NCI-H748 treated with DMSO at 0.1 percent for 48 hours (cell line): ENCODE measurements at places on chromosomes 16 and 17.

DNA sequence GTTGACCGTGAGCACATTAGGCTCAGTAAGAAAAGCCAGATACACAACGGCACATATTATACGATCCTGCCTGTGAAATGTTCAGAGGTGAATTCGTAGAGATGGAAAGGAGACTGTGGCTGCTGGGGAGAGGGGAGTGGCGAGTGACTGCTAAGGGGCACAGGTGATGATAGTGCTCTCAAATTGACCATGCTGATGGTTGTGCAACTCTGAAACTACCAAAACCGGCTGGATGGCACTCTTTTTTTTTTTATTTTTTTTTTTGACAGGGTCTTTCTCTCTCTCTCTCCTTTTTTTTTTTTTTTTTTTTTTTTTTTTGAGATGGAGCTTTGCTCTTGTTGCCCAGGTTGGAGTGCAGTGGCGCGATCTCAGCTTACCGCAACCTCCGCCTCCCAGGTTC, 8.1 kb upstream of the SEC14L5 start:
- no peak for DNase-seq

DNA sequence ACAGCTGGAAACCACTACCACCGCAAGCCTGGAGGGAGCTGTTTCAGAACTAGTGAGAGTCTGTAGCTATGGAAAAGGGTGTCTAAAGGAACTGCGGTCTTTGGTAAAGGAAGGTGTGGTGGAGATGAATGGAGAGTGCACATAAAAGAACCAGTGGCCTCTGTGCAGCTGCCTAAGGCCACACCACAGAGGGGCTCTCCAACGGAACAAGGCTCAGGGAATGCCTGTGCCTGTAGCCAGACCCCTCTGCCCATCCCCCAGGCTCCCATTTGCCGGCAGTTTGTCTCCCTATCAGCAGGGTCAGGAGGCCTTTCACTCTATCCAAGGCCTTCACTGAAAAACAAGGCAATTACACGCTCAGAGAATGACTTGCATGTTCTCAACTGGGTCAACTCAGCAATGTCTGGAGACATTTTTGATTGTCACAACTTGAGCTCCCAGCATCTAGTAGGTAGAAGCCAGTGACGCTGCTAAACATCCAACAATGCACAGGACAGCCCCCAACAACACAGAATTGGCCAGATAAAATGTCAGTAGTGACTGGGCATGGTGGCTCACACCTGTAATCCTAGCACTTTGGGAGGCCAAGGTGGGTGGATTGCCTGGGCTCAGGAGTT, 3.3 kb upstream of the FDXR start:
- no peak for DNase-seq

DNA sequence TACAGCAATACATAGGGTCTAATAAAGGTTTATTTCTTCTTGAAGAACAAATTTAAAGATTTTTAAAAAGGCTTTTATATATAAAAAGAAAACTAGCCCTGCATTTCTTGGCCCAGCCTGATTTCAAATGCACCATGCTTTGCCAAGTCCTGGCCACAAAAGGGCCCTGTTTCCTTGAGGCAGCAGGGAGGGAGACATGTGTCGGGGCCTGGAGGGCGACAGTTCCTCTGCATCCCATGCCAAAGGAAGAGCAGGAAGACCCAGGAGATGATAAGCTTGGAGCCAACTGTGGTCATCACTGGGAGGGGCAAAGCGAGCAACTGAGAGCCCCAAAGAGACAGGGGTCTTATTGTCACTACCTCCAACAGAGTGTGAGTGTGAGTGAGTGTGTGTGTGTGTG, 571.5 kb upstream of the PSMD7 start:
- no peak for DNase-seq

DNA sequence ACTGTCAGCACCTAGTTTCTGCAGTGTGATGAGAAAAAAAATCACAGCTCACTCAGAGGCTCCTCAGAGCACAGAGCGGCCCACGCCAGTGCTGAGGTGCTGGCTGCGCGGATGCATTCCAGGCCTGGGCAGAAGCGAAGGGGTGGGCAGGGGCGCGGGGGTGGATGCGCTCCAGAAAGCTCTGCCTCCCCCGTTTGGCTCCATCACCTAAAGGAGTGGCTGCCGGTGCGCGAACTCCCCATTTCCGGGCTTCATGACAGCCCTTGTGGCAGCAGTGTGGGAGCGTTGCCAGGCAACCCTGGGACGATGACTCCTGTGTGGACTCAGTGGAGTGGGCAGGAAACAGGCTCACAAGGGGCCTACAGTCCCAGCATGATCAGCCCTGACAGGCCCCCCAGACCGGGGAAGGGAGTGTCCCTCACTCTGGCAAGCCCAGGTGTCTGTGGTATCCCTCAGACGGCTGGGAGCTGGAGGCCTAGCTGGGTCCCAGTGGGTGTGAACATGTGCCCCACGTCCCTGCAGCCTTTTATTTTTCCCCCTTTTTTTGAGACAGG, 32.8 kb upstream of the NUDT16L1 start:
- no peak for DNase-seq

DNA sequence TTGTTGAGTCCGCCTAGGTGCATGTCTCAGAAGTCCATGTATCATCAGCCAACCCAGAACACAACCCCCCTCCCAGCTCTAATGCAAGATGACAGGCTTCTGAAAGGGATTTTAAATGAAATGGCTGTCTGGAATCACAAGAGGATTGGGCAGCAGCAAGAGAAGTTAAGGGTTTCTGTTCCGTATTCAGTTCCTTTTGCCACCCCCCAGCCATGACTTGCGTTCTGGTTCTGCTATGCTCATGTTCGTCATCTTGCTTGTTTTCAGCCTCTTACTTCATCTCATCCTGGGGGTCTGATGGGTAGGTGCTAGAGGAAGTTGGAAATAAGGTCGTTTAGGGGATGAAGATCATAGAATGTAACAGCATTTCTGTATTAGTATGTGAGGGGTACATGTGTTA, 12.0 kb downstream of the MINK1 start:
- no peak for DNase-seq

GRCh38 chr16:4344983-4345835, 5.9 kb downstream of the PAM16 start:
- DNase-seq = peak; percentile 37

- no peak for DNase-seq
Measured at GRCh38 chr16:3065742-3066439, 451 bp downstream of the IL32 start.

DNA sequence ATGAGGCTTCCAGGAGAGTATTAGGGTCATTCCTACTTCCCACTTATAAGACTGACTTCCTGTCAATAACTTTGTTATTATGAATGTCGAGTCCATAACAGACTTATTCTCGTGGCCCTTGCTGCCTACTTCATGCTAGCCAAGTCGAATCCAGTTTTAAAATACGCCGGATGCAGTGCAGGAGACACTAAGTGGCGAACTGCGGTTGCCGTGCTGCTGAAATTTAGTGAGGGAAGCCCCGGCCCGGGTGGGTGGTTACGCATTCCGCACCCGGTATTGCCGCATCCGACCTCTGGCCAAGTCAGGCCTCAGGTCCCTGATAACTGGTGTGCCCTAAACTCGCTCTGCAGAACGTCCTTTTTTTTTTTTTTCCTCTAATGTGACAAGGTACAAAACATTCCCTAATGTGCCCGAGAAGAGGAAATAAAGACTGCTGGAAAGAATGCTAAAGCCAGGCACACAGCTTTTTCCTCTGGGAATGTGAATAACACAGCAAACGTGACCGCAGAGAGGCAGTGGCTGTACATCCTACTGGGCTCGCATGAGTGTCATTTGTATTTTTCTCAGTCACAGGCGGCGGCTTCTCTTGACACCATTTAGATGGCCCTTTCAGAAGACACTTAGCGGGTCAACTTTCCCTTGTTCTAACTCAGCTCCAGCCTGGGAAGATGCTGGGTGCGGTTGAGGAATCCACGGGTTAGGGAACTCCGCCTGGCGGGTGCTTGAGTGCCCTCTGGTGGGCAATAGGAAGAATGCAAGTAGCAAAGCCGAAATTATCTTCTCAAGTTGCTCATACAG, 7.1 kb upstream of the AKTIP start:
- no peak for DNase-seq

GRCh38 chr17:29102741-29103181, 59.8 kb downstream of the PIPOX start:
- no peak for DNase-seq

- no peak for DNase-seq
Measured at GRCh38 chr17:80790021-80790765, 201.4 kb upstream of the CHMP6 start.

- DNase-seq = no peak
Measured at GRCh38 chr17:38961413-38961812, 5.8 kb downstream of the FBXO47 start.

- DNase-seq = no peak
Measured at GRCh38 chr16:17382514-17382913, 88.2 kb downstream of the XYLT1 start.

DNA sequence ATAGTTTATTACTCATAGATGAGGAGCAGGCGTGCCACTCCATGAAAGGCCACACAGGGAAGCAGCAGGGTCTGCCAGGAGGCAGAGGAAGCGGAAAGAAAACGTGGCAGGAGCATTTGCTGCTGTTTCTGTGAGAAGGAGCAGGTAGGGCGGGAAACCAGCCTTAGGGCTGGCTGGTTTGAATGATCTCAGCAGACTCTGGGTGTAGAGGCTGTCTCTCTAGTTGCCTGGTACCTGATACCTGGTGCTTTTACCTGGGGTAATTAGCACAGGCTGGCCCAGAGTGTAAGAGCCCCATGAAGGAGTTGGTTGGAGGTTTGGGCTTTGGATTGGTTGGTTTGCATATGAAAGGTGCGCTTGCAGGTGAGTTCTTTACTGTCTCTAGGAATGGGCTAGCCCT, 205.0 kb upstream of the CACNG3 start:
- DNase-seq = no peak

GRCh38 chr17:79814974-79815835, 18.3 kb upstream of the CBX8 start:
- no peak for DNase-seq

DNA sequence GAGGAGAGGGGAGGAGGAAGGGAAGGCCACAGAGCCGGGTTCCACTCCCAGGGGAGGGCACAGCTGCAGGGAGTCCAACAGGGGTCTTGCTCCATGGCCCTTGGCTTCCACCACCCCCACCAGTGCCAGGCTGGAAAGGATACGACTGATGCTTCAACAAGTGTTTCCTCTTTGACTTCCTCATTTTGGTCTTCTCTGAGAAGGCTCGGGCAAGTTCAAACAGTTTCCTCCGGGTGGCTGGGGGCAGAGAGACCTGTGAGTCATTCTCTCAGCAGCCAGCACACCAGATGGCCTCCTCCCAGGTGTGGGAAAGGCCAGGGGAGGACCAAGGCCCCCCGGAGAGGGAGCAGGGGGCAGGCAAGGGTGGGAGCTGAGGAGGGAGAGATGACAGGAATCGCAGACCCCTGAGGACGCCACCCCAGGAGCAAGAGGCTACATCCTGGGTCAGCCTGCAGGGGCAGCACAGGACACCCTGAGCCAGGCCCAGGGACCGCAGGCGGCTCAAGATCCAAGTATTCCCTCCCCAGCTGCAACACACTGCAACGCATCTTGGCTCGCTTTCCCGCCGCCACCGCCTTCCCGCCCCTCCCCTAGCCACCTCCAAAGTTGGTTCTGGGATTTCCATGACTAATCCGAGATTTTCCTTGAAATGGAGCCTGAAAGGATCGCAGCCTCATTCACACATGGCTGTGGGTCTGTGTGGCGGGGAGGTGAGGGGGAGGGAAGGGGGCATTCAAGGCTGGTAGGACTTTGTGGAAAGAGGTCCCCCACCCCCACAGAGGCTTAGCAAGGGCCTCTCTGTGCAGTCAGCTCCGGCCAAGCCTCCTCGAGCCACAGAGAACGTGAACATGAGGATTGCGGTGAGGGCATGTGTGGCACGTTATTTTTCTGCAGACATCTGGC, 18.4 kb upstream of the MRPS23 start:
- DNase-seq = no peak

DNA sequence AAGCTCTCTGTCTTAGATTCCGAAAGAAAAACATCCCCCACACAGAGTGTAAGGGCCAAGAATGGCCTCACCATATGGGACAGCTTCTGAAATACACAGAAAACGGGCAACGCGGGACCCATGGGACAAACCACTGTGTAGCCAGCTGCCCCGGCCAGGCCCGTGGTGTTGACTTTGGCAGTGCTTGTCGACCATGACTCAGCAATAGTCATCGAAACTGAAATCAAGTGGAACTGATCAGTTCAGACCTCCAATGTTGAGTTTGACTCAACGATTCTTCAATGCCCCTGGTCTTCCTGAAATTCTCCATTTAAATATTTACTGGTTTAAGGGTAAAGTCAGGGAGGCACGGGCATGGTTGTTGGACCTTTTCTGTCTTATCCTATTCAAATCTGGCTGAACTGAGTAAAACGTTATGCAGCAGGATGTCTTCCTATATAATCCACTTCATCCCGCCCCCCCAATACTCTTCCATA, 27.5 kb downstream of the ZFHX3 start:
- no peak for DNase-seq

- DNase-seq = no peak
Measured at GRCh38 chr17:31067691-31068184, 27.0 kb upstream of the NF1 start.

DNA sequence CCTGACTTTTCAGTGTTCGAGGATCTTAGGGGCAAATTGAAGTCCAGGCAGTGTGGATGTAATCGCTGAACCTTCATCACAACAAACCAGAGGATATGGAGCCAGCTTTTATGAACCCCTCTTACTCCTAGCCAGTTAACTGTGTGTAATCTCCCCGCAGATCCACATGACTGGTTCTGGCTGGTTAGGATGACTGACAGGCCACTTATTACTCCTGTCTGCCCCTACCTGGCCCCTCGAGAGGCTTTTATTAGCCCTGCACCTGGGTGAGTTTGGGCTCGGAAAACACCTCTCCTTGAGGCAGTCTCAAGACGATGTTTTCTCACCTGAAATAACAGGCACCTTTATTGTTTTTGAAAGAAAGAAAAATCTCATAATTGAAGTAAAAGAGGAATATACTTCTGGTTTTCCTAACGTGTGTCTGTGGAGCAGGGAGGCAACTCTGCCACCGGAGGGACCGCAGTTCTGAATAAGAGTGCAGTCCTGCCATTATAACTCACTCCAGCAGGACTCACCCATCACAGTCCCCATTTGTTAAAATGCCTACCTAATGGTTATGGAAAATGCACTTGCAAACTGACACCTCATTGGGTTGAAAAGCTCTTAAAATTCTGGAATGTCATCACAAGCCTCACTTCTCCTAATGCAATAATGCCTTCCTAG, 291.9 kb upstream of the N4BP1 start:
- DNase-seq = peak; percentile 1
